ENCODE measurements at places on chromosomes 3 and 15.

GRCh38 chr15:99708563-99708962, 24.7 kb downstream of the LYSMD4 start:
- DNase-seq, result no peak

DNA sequence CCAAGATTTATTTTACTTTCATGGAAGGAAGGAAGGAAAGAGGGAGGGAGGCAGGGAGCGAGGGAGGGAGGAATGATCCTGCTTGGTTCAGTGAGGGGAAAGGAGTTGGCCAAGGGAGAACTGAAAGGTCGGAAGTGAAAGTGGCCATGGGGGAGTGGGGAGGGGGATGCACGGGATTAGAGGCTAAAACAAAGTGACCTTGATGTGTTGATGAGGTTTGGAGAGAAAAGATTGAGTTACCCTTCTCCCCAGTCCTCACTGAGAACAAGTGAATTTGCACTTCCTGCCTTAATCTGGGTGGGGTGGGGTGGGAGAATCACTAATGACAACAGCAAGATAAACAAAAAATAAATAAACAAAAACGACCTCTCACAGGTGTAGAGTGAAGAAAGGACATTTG, 212.0 kb upstream of the TLE3 start:
- no peak for DNase-seq

GRCh38 chr15:73436613-73437012, 6.4 kb upstream of the REC114 start:
- DNase-seq, result no peak

DNA sequence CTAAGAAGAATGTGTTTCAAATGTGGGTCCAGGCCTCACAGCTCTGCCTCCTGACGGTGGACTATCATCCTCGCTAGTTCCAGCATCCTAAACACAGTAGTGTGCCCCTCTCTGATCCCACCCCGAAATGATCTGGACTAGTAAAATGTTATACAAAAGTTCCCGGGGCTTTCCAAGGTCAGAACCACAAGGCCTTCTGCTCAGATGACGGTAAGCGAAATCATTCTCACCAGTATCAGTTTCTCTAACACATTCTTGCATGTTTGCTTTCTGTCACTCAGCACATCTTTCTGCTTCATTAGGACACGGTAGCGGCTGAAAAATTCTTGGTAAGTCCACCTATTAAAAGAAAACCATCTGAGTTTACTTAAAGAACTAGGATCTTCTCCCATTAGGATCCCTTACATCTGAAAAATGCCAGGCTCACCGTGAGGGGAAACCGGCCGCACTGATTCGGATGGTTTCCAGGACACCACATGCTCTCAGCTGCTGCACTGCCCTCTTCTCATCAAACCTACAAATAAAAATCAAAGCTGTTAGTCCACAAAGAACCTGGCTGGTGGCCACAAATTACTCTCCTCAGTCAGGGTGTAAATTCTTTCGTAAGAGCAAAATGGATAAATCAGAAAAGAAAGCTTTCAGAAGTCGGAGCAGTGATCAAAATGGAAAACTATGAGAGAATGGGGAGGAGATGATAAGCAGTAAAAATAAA, 83.9 kb upstream of the MYO5C start:
- DNase-seq, result no peak

- DNase-seq, result no peak
Measured at GRCh38 chr15:50879016-50879617, 29.4 kb upstream of the AP4E1 start.

All from CMK (cell line).